ENCODE measurements at places on chromosomes 6 and 20. TPM values are rescaled to one million over a fixed set of nuclear protein-coding genes. Genes with fewer than 3 reads are reported as not detected.

The OPN5 gene
- total RNA-seq: not detected

The PTPRK gene
- 18.4 TPM for total RNA-seq

The GJA1 gene
- total RNA-seq: 248 TPM

The GRM1 gene
- 6.7 TPM for total RNA-seq

The SMOC2 gene
- 14.4 TPM for total RNA-seq

The NT5E gene
- total RNA-seq: 4.3 TPM

The NAPB gene
- 5.2 TPM for total RNA-seq

The CPNE5 gene
- total RNA-seq: 26.5 TPM

The TASP1 gene
- total RNA-seq: 5.5 TPM

The C6orf89 gene
- 76.4 TPM for total RNA-seq

The CST4 gene
- not detected for total RNA-seq

The SPDEF gene
- total RNA-seq: 0.11 TPM

The HLA-DQB2 gene
- total RNA-seq: 1.9 TPM

The ANGPT4 gene
- 0.05 TPM for total RNA-seq

The IMPG1 gene
- not detected for total RNA-seq

The TFAP2D gene
- total RNA-seq: not detected

The TCFL5 gene
- total RNA-seq: 6.6 TPM

The CEP57L1 gene
- 6.2 TPM for total RNA-seq

The HLA-DQA2 gene
- total RNA-seq: 1.8 TPM

The PSORS1C1 gene
- total RNA-seq: 4.7 TPM

The TRAPPC3L gene
- not detected for total RNA-seq

The NSFL1C gene
- 56.6 TPM for total RNA-seq

The ENPP4 gene
- 21.9 TPM for total RNA-seq

The NMBR gene
- total RNA-seq: not detected

The RBBP8NL gene
- total RNA-seq: not detected

The BEND6 gene
- total RNA-seq: 0.38 TPM

The GOPC gene
- 22.7 TPM for total RNA-seq

The HLA-DQA1 gene
- total RNA-seq: 5.4 TPM

The MCCD1 gene
- not detected for total RNA-seq

The TBP gene
- 8.6 TPM for total RNA-seq

The FUT9 gene
- total RNA-seq: not detected

The MMS22L gene
- total RNA-seq: 1.9 TPM

The SIRPA gene
- 25.5 TPM for total RNA-seq

The LCA5 gene
- 1.8 TPM for total RNA-seq

The MDFI gene
- total RNA-seq: 0.77 TPM

The PAK5 gene
- not detected for total RNA-seq

The PARD6B gene
- 3.4 TPM for total RNA-seq

The FAM184A gene
- 0.93 TPM for total RNA-seq

The KHDC1 gene
- total RNA-seq: 1.1 TPM

The MUC22 gene
- total RNA-seq: 0.08 TPM

The SKIC2 gene
- 32.9 TPM for total RNA-seq

The PAX1 gene
- total RNA-seq: not detected

The GNAS-AS1 gene
- 0.25 TPM for total RNA-seq

The RIPOR2 gene
- 3.1 TPM for total RNA-seq

The RAET1G gene
- 0.19 TPM for total RNA-seq

The WFDC12 gene
- total RNA-seq: not detected

The UNC5CL gene
- 0.27 TPM for total RNA-seq

The PCK1 gene
- total RNA-seq: 0.25 TPM

The PNPLA1 gene
- not detected for total RNA-seq

The ZC3H12D gene
- 0.25 TPM for total RNA-seq

The RBM24 gene
- total RNA-seq: 189 TPM

The ADGRF4 gene
- total RNA-seq: not detected

The BIRC7 gene
- 0.27 TPM for total RNA-seq

Measured in left ventricle myocardium inferior (tissue), 1 donor.